Endothelial cell of umbilical vein (primary cell): ENCODE measurements at places on chromosomes 4 and X. TPM values are rescaled to one million over a fixed set of nuclear protein-coding genes. Genes with fewer than 3 reads are reported as not detected.

FOXP3 gene
- total RNA-seq = not detected in 2 replicates

MCUB gene
- 32.5 and 35.2 TPM in 2 replicates for total RNA-seq

SCRG1 gene
- not detected in 2 replicates for total RNA-seq

USP51 gene
- 0.77 and 0.97 TPM in 2 replicates for total RNA-seq

FGF13 gene
- total RNA-seq = 0.20 and 0.23 TPM in 2 replicates

CTSO gene
- 6.7 and 7.9 TPM in 2 replicates for total RNA-seq

APELA gene
- not detected in 2 replicates for total RNA-seq

AMER1 gene
- 1.8 and 2.0 TPM in 2 replicates for total RNA-seq

INPP4B gene
- total RNA-seq = 2.8 and 3.1 TPM in 2 replicates

MSX1 gene
- total RNA-seq = 4.1 and 5.0 TPM in 2 replicates

MAMLD1 gene
- total RNA-seq = 5.6 and 5.7 TPM in 2 replicates

PF4V1 gene
- not detected in 2 replicates for total RNA-seq

AMBN gene
- not detected in 2 replicates for total RNA-seq

RBPJ gene
- 42.9 and 46.4 TPM in 2 replicates for total RNA-seq

TBX22 gene
- not detected in 2 replicates for total RNA-seq

CT45A2 gene
- total RNA-seq = not detected in 2 replicates

ANXA3 gene
- 73.8 and 78.4 TPM in 2 replicates for total RNA-seq

TRAM1L1 gene
- total RNA-seq = 0.88 and 1.1 TPM in 2 replicates

ASB12 gene
- total RNA-seq = not detected in 2 replicates

RHOXF2B gene
- total RNA-seq = not detected in 2 replicates

MAOB gene
- total RNA-seq = not detected in 2 replicates

ARAP2 gene
- 0.16 TPM in 1 of 2 replicates, not detected in the other for total RNA-seq

PSMD10 gene
- total RNA-seq = 71.9 and 82.7 TPM in 2 replicates
